ENCODE measurements at places on chromosomes 12 and 14.
A peak's percentile ranks its signal among the peaks of the same experiment; 100 is the strongest.

DNA sequence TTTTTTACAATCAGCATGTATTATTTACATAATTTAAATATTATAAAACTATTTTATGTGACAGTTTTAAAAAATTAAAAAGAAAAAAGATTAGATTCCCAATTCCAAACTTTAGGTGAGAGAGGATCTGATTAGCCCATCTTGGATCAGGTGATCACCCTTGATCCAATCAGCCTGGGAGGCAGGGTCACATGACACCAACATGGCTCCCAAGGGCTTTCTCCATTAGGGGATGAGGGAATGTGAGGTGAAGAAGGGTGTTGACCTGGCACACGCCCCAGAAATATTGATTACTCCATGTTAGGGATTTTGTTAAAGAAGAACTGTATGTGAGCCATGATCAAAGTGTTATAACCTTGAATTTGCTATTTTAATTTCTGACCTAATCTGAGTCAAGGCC is 225.4 kb downstream of the RBM19 start:
- no peak for DNase-seq

DNA sequence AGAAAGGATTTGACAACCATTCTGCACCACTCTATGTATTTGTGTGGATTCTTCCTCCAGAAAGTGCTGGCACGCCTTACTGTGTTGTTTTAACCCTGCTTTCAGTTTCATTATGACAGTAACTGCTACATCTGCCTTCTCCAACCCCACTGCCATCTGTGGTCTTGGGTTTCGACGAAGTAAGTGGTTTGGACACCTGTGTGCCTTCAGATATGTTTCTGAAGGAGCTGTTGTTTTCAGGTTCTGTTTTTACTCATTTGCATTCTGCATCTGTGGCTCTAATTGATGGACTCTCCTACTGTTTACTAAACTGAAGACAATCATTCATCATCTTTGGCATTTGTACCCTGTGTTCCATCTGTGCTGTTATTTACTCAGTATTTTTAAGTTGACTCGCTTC is 4.1 kb downstream of the TSHR start:
- no peak for DNase-seq

DNA sequence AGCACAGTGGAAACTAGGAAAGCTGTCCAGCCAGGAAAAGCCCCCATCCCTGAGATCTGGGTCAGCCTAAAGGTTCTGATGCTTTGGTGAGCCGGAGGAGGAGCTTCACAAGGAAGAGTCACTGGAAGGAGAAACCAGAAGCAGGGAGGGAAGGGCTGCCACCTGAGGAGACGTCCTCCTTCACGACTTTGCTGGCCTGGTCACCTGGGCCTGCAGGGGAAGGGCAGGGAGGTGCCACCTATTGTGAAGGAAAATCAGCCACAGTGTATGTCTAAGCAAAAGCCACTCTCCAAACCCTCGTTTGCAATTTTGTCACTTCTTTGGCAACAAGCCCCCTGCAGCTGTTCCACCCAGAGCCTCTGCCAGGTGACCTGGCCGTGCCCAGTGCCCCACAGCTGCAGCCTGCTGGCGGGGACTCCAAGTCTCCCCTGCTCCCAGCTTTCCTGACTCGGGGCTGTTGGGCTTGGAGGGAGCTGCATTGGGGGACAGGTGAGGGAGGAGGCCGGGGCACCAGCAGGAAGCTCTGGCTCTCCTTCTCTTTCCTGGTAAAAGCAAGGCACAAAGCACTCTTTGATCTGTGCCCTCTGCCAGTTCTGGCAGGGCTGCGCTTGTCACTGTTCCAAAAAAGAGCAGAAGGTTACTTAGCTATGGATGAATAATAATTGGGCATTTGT is 120.9 kb upstream of the BCL2L14 start:
- DNase-seq = no peak

DNA sequence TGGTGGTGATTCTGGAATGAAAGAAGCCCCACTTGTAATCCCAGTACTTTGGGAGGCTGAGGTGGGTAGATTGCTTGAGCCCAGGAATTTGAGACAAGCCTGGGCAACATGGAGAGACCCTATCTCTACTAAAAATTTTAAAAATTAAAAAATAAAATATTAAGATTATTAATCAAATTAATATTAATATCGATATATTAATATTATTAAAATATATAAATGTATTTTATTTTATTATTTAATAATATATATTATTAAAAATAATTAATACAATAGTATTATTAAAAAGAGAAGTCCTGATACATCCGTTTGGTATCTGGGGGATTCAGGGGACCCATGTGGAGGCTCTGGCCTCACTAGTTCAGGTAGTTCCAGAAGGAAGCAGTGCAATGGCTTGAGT is 68.7 kb downstream of the FOXN4 start:
- no peak for DNase-seq

DNA sequence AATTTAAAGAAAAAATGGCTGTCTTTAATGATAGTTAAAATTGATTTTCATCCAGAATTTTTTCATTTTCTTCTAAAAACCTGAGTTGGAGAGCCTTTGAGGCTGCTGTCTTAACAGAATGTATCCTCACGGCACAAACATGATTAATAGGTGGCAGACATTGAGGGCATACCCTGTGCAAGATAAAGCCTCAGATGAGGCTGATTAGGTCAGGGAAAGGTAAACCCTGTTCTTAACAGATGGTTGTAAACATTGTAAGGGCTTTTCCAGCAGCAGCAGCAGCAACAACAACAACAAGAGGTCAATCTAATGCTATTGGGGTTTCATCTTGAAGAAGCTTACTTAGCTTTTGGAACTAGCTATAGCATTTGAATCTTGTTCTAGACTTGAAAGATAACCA is 17.4 kb downstream of the GNG2 start:
- no peak for DNase-seq

- DNase-seq = no peak
Measured at GRCh38 chr14:55849833-55850232, 268.4 kb upstream of the PELI2 start.

GRCh38 chr12:130835011-130835410 is 4.0 kb downstream of the STX2 start:
- DNase-seq = no peak

- no peak for DNase-seq
Measured at GRCh38 chr12:67085699-67086098, 183.5 kb upstream of the CAND1 start.

GRCh38 chr12:92133795-92134637 is 11.6 kb downstream of the BTG1 start:
- no peak for DNase-seq

GRCh38 chr14:31430634-31431264 is 10.4 kb upstream of the HEATR5A start:
- no peak for DNase-seq

- no peak for DNase-seq
Measured at GRCh38 chr12:47774663-47775062, 1.6 kb downstream of the SLC48A1 start.

GRCh38 chr12:64836856-64837255 is 12.4 kb downstream of the TBC1D30 start:
- DNase-seq = no peak

GRCh38 chr12:58249610-58250009 is 308.2 kb downstream of the ATP23 start:
- DNase-seq = no peak

GRCh38 chr12:54166567-54167499 is 22.0 kb downstream of the SMUG1 start:
- no peak for DNase-seq

DNA sequence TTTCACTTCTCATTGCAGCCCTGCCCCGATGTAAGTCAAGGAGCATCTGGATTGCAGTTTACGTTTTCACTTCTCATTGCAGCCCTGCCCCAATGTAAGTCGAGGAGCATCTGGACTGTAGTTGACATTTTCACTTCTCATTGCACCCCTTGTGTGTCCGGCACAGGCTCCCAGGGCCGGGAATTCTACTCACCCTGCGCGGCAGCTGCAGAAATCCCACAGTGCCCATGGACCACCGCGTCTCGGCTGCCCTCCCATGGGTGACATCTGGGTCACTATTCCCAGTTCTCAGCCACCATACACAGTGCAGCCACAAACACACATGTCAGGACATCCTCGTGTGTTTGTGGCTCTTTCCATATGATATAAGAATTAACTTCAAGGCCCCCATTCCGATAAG is 378.5 kb downstream of the ADGRD1 start:
- no peak for DNase-seq

DNA sequence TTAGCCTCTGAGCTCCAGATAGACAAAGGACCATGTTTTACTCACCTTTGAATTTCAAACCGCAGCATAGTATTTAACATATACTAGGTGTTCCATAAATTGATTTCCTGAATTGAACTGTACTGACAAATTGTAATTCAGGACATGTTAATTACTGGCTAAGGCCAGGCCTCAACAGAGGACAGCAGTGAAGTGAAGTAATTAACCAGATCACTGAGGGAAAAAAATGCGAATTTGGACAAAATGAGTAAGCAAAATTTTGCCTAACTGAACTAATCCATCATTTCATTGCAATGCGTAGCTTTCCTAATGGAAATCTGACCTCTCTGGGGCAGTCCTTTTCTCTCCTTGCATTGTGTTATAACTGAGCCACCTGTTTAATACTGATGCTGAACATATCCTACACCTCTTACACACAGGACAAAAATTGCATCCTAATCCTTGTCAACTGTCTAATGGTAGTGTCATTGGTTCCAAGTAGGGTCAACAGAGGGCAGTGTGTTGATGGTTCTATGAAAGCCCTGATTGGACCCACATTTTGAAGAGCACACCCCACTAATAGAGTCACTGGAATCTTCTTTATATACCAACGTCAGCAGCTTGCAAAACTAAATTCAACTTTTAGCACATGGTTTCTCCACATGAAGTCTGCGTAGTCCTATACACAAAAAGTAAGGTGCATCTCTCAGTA is 148.4 kb downstream of the SLC25A21 start:
- DNase-seq = no peak

- DNase-seq = no peak
Measured at GRCh38 chr12:106115440-106115839, 23.3 kb downstream of the NUAK1 start.

GRCh38 chr12:115506822-115507559 is 770.5 kb downstream of the MED13L start:
- no peak for DNase-seq

GRCh38 chr12:24632466-24632865 is 316.4 kb downstream of the BCAT1 start:
- DNase-seq = no peak

DNA sequence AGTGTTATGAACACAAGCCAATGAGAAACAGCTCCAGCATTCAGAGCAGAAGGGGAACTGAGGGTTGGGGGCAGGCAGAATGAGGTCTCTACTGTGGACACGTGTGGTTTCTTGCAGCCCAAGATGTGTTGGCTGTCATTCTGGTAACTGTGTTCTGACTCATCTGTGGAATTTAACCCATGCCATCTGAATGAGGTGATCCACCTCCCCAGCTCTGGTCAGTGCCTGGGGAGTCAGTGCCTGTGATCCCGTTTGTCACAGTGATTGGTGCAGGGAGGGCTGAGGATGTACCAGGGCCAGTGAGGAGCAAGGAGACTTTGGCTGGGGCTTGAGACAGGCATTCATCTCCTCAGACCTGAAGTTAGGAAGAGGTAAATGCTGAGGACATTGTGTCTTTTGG is 216.8 kb downstream of the MSRB3 start:
- no peak for DNase-seq

GRCh38 chr14:38197001-38197783 is 10.5 kb upstream of the SSTR1 start:
- peak; percentile 75 for DNase-seq

DNA sequence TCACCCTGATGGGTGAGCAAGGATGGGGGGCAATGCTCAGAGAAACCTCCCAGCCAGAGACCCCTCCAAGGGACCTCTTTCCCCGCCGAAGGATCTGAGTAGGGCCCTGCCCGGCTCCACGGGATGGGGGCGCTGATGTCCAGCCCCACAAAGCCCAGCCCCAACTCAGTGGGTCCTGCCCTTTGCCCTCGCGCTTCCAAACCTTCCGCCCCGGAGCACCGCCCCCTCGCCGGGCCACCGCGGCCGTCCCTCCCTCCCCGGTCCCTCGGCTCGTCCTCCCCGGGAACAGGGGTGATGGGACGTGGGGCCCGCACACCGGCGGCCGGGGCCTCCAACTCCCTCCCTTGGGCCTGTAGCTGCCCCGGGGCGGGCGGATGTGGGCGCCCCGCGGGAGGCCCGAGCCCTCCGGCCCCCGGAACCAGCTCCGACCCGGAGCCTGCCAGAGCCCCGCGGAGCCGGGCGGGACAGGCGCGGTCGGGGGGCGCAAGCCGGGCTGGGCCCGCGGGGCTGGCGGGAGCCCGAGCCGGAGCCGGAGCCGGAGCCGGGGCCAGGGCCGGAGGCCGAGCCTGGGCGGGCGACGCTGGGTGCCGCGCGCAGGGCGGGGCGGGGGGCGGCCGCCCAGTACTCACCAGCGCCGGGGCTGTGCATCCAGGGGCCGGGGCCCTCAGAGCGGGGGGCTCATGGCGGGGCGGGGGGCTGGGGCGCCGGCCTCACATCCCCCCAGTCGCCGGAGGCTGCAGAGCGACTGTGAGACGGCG is 386 bp downstream of the HDAC7 start:
- no peak for DNase-seq

GRCh38 chr12:62738616-62739015 is 196.3 kb downstream of the PPM1H start:
- no peak for DNase-seq

DNA sequence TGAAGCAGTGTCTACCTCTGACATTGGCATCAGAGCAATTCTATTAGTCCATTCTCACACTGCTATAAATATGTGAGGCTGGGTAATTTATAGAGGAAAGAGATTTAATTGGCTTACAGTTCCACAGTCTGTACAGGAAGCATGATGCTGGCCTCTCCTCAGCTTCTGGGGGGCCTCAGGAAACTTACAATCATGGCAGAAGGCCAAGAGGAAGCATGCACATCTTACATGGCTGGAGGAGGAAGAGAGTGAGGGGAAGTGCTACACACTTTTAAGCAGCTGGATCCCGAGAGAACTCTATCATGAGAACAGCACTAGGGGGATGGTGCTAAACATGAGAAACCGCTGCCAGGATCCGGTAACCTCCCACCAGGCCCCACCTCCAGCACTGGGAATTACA is 25.7 kb upstream of the SEL1L start:
- DNase-seq = no peak

DNA sequence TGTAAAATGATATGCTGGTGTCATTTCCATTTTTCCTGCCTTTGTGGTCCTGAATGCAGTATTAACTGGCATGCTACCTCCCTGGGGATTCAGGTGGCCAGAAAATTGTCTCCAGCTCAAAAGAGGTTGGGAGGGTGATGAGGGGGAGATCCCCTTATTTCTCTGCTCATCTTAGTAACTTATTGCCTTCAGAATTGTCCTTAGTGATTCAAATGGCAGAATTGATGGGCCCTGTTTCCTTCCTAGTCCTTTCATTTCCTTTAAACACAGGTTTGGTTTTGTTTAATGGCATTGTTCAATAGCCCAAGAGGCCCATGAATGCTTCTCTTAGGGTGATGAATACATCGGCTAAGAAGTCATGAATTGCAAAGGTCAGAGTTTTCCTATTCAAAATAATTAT is 207.0 kb downstream of the SLC41A2 start:
- no peak for DNase-seq

GRCh38 chr12:100675432-100675831 is 101.9 kb downstream of the GAS2L3 start:
- DNase-seq = peak; percentile 16

GRCh38 chr12:65534238-65534841 is 255.9 kb downstream of the MSRB3 start:
- no peak for DNase-seq

- no peak for DNase-seq
Measured at GRCh38 chr14:81819344-81819743, 285.7 kb upstream of the SEL1L start.

GRCh38 chr12:102061096-102061559 is 663 bp downstream of the WASHC3 start:
- no peak for DNase-seq

Measured in AG09319 (cell line).